Central memory CD8-positive, alpha-beta T cell (primary cell): ENCODE measurements at places on chromosomes 4 and X.

DNA sequence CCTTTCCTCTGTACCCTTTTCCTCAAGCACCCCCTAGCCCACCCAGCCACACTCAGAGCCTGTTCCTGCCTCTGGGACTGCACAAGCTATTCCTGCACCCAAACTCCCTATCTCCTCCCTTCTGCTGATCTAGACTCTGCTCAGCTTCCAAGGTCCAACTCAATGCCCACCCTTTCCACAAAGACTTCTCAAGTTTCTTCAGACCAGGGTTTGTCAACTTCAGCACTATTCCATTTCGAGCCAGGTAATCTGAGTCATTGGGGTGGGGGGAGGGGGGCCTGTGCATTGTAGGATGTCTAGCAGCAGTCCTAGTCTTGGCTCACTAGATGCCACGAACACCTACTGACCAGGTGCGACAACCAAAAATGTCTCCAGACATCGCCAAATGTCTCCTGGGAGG lies 37.3 kb downstream of the PHKA2 start:
- DNase-seq = no peak

GRCh38 chr4:84235126-84235944 lies 263.8 kb downstream of the NKX6-1 start:
- DNase-seq = no peak

GRCh38 chrX:47687263-47687662 lies 28.3 kb upstream of the UXT start:
- no peak for DNase-seq

DNA sequence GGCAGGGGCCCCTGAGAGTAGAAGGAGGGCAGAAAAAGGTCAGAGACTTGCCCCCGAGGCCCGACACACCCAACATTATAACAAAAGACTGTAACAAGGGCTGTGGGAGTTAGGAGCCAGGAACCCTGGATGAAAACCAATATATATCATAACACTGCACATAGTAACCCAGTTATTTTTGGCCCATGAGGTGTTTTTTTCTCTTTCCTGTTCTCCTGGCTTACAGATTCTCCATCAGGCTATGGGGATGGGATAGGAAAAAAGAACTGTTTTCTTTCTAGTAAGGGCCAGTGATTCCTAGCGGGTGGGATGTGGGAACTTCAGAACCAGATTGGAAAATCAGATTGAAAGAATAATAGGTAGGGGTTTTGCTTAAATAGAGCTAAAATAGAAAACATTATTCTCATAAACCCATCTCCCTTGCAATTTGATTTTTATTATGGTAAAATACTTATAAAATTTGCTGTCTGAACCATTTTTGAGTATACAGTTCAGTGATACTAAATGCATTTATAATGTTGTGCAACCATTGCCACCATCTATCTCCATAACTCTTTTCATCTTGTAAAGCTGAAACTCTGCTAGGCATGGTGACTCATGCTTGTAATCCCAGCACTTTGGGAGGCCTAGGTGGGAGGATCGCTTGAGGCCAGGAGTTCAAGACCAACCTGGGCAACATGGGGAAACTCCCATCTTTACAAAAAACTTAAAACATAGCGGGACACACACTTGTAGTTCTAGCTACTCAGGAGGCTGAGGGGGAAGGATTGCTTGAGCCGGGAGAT lies 33.5 kb downstream of the SNX25 start:
- no peak for DNase-seq

- no peak for DNase-seq
Observed at GRCh38 chr4:123832173-123833026, 435.8 kb downstream of the SPRY1 start.

- no peak for DNase-seq
Observed at GRCh38 chrX:38165023-38165422, 55.6 kb downstream of the SRPX start.

- DNase-seq = no peak
Observed at GRCh38 chr4:117293784-117294183, 208.4 kb upstream of the TRAM1L1 start.

DNA sequence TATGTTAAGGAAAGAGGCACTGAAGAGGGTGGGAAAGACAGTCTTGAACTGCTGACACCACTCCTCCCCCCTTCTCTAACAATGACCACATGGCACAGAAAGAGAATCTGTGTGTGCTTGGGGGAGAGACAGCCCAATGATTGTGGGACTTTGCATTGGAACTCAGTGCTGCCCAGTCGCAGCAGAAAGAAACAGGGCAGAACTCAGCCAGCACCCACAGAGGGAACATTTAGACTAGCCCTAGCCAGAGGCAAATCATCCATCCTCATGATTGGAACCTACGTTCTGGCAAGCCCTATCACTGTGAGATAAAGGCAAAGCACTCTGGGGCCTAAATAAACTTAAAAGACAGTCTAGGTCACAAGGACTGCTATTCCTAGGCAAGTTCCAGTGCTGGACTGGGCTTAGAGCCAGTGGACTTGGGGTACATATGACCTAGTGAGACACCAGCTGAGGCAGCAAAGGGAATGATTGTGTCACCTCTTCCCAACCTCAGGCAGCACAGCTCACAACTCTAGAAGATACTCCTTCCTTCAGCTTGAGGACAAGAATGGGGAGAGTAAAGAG lies 132.8 kb upstream of the S100G start:
- no peak for DNase-seq

GRCh38 chr4:108502356-108502755 lies 118.0 kb upstream of the RPL34 start:
- no peak for DNase-seq

- DNase-seq = no peak
Observed at GRCh38 chr4:85393201-85393600, 81.7 kb upstream of the ARHGAP24 start.

DNA sequence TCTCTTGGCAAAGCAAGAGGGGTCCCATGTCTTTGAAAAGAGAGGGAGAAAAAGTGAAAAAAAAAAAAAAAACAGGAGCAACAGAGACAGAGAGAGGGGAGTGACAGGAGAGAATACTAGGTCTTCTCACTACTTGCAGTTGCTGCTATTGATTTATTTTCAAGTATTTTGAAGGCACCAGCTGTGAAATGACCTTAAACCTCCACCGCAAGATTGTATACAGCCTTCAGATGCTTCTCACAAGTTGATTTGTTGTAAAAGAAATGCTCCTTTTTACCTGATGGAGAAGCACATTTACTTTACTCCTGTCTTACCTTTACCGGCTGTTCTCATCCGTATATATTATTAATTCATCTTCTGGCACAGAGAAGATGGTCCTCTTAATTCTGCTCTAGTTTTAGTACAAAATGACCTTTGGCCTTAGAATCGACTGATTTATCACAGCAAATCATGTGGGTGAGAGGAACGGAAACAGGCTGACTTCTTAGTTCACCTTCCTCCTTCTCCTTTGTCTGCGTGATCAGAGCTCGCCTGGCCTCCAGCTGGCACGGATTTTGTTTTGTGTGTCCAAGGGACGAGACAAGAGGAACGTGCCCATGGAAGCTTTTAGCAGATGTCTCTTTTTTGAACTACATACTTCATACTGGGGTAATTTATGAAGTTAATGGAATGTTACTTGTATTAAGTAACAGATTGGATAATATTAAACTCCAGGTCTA lies 82.4 kb upstream of the PACRGL start:
- no peak for DNase-seq

DNA sequence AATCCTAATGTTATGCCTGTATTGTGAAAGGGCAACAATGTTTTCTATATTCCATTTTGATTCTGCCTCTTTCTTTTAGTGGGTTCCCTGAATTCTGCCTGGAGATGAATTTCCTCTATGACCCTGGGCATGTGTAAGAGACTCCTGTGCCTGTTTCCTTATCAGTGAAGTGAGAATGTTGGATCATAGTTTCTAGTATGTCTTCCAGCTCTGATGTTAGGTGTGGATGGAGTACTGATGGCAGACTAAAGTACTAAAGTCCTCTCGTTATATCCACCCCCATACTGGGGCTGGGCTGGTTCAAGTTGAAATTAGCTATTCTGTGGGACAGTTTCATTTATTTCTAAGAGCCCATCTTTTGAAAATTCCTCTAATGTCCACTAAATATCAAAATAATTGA lies 29.6 kb downstream of the PLAC1 start:
- no peak for DNase-seq

DNA sequence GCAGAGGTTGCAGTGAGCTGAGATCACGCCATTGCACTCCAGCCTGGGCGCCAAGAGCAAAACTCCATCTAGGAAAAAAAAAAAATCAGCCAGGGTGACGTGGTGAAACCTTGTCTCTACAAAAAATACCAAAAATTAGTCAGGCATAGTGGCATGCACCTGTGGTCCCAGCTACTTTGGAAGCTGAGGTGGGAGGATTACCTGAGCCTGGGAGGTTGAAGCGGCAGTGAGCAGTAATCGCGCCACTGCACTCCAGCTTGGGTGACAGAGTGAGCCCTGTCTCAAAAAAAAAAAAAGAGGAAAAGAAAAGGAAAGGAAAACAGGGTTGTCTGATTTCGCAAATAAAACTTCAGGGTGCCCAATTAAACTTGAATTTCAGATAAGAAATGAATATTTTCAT lies 106.1 kb downstream of the RBM47 start:
- no peak for DNase-seq

DNA sequence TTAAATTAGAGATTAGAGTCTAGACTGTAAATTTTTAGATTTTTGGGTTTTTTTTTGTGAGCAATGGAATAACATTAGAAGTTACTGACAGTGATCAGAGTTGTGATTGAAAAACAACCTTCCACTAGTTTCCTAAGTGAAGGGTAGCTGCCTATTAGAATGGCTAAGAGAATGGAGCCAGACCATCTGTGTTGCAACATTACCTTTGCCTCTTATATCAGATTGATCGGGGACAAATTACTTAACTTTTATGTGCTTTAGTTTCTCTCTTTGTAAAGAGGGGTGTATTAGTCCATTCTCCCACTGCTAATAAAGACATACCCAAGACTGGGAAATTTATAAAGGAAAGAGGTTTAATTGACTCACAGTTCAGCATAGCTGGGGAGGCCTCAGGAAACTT lies 12.5 kb upstream of the PI4K2B start:
- DNase-seq = no peak

GRCh38 chr4:35912174-35912573 lies 332.1 kb downstream of the ARAP2 start:
- no peak for DNase-seq

GRCh38 chr4:140697709-140698560 lies 58.2 kb downstream of the TBC1D9 start:
- DNase-seq = no peak

GRCh38 chr4:4555916-4556315 lies 14.1 kb upstream of the STX18 start:
- no peak for DNase-seq

DNA sequence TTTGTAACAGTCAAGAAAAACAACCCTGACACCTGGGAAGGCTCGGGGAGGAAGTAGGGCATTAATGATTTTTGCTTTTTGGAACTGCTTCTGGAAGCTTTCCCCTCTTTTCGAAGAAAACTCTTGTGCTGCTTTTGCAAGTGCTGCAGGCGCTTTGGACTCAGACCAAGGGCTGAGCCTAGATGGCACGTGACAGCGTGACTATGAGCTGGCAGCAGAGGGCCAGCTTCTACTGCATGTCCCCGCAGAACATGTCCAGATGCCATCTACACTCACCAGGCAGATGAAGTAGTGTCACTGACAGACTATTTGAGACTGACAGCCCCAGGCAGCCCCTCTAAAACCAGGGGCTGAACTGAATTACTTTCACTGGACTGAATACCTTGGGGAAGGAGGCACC lies 6.2 kb downstream of the NR0B1 start:
- no peak for DNase-seq

DNA sequence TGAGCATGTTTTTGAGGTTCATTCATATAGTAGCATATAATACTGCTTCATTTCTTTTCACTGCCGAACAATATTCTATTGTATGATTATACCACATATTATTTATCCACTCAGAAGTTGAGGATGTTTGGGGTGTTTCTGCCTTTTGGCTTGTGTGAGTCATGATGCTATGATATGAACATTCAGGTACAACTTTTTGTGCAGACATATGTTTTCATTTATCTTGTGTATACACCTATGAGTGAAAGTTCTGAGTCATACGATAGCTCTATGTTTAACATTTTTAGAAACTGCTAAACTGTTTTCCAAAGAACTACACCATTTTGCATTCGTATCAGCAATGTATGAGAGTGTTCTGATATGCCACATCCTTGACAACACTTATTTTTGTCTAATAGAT lies 57.7 kb downstream of the SHROOM4 start:
- DNase-seq = no peak

GRCh38 chr4:145735347-145735675 lies 55.4 kb downstream of the C4orf51 start:
- DNase-seq = no peak

GRCh38 chr4:26418107-26418506 lies 72.2 kb downstream of the CCKAR start:
- no peak for DNase-seq
